ENCODE measurements at places on chromosomes 2 and 18.

DNA sequence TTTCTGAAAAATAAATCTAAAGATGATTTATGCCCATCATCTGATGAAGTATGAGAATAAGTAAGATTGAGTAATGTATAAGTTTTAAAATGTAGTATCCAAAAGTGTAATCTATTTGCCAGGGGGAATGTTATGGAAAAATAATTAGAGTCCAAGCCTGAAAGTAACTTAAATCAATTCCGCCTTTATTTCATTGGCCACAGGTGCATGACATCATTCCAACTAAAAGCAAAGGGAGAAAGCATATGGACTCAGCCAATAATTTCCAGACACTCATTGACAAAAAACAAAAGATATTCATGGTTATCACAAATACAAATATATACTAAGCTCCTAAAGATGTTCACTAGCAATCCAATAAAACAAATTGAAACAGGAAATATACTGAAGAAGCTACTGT is 752.6 kb upstream of the TMEFF2 start:
- DNase-seq, result no peak

DNA sequence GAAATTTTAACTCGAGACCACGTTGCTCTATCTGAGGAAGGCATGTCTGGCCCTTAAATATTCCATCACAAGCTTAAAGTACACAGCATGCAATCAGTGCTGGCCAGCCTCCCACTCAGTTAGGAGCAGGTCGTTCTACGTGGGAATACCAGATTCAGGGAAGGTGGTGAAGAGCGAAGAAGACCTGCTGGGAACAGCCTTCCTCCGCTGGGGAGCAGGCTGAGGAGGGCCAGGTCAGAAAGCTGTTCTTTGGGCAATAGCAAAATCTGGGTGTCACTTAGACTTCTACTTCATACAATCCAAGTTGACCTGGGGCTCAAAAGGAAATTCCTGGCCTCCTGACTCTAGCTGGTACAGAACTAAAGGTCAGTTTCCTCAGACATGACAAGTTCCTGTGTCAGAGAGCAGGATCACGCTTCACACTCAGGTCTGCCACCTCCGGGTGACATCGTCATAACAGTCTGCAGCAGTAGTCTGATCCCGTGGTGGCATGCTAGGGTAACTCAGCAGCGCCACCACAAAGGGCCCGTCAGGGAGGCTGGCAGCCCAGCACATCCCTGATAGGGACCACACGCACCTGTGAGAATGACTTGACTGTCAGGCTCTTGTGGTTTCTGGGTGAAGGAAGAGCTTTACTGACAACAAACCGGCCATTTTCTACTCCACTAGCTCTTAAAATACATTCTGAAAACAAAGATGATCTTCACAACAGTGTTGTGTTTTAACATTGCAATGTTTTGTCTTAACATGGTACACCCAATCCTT is 35.2 kb upstream of the NAPG start:
- DNase-seq, result no peak

- no peak for DNase-seq
These were observed 22.6 kb upstream of the ICOS start for GRCh38 chr2:203913947-203914346.

DNA sequence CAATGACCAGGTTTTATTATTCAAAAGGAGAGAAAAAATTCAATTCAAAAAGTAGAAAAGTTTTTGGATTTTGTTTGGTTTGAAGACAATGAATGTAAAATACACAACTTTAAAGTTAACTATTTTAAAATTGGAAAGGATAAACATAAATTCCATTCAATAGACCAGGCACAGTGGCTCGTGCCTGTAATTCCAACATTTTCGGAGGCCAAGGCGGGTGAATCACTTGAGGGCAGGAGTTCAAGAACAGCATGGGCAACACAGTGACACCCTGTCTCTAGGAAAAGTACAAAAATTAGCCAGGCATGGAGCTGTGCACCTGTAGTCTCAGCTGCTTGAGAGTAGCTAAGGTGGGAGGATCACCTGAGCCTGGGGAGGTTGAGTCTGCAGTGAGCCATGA is 54.7 kb downstream of the SCN9A start:
- DNase-seq, result no peak

DNA sequence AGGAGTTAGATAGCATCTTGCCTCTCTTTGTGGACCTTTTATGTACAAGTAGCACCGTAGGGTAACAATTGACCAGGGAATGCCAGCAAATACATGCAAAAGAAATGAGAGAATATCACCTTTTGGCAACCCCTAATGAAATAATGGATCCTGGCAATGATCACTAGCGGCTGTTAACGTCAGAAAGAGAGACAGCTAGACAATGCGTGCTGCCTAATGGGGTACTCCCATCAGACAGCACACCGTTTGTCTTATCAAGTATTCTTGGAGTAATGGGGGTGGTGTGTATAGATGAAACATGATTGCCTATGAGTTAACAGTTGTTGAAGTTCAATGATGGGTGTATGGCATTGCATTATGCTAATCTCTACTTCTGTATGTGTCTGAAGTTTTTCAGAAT is 1.6 kb downstream of the ELAC1 start:
- DNase-seq, result no peak

- DNase-seq, result no peak
These were observed 8.4 kb downstream of the SCN7A start for GRCh38 chr2:166485558-166486178.

GRCh38 chr2:111670776-111671175 is 213.2 kb downstream of the ANAPC1 start:
- no peak for DNase-seq

- peak; percentile 43 for DNase-seq
These were observed 909 bp downstream of the NFATC1 start for GRCh38 chr18:79396431-79397246.

- DNase-seq, result no peak
These were observed 50.0 kb upstream of the ZFP36L2 start for GRCh38 chr2:43276266-43276941.

- no peak for DNase-seq
These were observed 614.4 kb downstream of the CNTNAP5 start for GRCh38 chr2:124639524-124639923.

All from RWPE1 (cell line).